ENCODE measurements at places on chromosomes 12 and 14.

- DNase-seq, result no peak
Measured at GRCh38 chr12:18589316-18589715, 148.5 kb downstream of the PLCZ1 start.

DNA sequence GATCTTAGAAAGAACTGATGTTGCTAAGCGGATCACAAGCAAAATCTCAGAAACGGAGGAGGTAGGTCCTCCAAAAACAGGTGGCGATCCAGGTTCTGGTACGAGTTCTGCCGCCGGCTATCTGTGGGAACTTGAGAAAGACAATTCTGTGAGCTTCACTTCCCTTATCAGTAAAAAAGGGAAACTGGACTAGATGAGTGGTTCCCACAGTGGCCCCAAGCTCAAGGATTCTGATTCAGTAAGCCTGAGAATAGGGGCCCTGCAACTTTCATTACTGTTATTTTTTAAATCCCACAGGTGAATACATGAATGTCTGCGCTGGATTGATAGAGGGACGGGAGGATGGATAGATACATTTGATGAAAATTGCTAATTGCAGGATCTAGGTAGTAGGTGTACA is 160.2 kb downstream of the PPM1H start:
- DNase-seq, result no peak

DNA sequence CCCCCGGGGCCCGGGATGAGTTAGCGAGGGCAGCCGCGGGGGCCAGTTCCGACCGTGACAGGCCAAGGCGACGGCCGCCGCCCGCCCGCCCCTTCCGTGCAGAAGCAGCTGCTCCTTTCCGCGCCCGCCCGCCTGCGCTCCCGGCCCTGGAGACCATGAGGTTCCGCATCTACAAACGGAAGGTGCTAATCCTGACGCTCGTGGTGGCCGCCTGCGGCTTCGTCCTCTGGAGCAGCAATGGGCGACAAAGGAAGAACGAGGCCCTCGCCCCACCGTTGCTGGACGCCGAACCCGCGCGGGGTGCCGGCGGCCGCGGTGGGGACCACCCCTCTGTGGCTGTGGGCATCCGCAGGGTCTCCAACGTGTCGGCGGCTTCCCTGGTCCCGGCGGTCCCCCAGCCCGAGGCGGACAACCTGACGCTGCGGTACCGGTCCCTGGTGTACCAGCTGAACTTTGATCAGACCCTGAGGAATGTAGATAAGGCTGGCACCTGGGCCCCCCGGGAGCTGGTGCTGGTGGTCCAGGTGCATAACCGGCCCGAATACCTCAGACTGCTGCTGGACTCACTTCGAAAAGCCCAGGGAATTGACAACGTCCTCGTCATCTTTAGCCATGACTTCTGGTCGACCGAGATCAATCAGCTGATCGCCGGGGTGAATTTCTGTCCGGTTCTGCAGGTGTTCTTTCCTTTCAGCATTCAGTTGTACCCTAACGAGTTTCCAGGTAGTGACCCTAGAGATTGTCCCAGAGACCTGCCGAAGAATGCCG is 699 bp downstream of the MGAT2 start:
- no peak for DNase-seq

DNA sequence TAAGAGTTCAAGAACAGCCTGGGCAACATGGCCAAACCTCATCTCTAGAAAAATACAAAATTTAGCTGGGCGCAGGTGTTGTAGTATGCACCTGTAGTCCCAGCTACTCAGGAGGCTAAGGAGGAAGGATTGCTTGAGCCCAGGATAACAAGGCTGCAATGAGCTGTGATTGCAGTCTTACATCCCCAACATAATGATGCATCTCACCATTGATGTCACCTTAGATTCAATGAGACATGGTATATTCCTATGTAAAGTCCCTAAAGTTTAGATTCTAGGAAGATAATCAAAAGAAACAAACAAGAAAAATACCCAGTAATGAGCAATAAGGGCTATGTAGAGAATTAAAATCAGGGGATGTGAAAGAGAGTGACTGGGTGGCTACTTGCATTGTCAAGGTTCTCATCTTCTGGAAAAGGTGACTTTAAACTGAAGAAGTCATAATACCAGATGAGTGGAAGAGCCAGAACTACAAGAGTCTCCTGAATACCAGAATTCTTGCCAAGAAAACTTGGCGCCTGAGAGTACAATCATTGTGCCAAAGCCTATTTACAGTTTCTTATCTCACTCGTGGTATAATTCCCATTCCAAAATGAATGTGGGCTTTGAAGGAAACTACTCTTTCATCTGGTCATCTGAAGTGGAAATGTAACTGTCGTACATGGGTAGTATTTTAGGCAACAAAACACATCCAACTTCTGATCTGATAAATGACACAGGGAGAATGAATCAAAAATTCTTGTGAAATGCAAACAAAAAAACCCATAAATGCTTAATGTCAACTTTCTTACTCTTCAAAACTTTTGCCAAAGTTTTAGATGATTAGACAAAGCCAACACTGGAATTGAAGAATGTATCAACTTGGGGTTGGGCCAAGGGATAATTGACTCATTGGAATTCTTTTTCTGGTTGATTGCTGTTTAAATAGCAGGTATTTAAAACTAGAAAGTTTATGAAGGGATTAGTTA is 81.1 kb upstream of the ST8SIA1 start:
- no peak for DNase-seq

GRCh38 chr14:73943083-73943482 is 6.8 kb downstream of the FAM161B start:
- DNase-seq, result no peak

DNA sequence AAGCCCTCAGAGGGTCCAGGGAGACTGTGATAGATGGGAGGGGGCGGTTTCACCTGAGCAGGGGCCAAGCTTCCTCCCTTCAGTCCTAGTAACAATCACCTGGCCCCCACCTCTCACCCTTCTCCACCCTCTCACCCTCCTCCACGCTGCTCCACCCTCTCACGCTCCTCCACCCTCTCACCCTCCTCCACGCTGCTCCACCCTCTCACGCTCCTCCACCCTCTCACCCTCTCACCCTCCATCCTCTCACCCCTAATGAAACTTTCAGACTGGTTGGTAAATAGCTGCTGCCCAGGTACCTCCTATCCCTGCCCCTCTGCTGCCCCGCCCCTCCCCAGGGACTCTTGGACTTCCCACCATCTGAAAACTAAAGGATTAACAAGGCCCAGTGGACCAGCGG is 34.2 kb downstream of the NGB start:
- DNase-seq, result no peak

DNA sequence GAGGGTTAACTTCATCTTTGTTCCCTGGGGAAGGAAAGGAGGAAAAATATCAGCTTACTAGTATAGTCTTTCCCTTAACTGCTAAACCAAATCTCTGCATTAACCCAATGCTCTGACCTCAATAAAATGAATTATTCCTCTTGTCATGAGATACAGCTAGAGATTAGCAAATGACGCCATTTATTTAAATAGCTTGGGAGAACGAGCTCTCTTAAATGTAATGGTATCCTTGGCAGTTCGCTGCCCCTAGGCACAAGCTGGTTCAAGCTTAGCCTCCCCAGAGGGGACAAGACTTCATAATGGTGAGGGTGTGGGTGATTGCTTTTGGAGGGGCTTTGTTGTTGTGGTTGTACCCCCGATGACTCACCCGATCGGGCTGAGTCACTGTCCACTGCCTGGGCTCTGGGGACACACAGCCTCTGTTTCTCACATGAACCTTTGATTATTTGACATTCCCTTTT is 19.6 kb downstream of the FNTB start:
- no peak for DNase-seq

GRCh38 chr12:98671459-98671858 is 26.4 kb downstream of the APAF1 start:
- DNase-seq, result no peak

DNA sequence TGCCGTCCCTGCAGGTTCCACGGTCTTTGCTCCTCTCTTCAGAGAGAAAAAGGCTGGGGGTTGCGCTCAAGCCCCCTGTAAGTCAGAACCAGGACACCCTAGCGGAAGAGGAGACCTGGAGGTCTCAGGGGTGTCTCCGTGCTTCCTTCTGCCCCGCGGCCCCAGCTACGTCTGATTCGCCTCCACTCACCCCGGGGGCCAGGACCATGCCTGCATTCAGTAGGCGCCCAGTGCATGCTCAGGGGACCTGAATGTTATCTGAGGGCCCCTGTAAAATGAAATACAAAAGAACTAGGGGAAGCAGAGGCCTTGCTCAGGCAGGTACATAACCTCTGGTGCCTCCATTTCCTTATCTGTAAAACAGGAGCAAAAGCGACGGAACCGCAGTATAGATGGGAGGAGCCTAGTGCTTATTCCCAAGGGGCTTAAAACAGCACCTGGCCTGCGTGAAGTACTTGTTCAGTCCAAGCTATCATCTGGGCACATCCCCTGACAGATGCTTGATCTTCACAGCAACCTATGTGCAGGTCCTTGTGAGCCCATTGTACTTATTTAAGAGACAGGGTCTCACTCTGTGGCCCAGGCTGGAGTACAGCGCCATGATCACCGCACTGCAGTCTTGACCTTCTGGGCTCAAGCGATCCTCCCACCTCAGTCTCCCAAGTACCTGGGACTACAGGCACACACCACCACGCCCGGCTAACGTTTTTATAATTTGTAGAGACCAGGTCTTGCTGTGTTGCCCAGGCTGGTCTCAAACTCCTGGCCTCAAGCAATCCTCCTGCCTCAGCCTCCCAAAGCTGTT is 110.3 kb upstream of the NCOR2 start:
- no peak for DNase-seq

All from cortex of kidney (tissue), 1 donor.